ENCODE measurements at places on chromosomes 6 and 20.

DNA sequence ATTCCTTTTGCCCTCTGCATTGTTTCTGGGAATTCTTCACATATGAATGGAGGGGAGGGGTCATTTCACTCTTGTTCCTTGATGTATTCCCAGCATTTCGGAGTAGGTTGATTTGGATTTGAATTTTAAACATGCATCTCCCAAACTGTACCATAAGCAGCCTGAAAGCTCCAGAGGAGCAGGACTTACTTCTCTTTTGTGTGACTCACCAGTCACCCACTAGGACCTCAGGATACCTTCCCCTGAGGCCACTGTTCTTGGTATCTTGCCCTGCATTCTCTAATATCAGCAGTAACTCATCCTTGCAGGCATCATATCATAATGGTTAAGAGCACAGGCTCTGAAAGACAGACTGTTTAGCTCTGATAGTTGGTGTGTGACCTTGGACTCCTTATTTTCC is 703 bp downstream of the MRPL2 start:
- no peak for DNase-seq

GRCh38 chr6:170471491-170471890 is 81.6 kb downstream of the PSMB1 start:
- DNase-seq: no peak

DNA sequence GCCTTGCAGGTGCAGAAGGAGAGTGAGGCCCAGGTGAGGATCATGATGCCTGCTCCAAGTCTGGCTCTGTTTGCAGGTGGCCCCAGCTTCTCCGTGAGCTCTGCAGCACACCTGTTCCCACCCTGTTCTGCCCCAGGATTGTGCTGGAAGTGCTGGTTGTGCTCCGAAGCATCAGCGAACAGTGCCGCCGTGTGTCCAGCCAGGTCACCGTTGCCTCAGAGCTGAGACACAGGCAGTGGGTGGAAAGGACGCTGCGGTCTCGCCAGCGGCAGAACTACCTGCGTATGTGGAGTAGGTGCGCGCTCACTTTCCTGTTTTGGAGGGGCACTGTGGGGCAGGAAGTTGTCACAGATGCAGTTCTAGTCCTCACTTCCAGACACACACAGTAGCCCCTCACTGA is 25.0 kb downstream of the ERMARD start:
- DNase-seq: no peak

- DNase-seq: peak; percentile 34
These were observed 590 bp downstream of the SLCO4A1 start for GRCh38 chr20:62642666-62643520.

GRCh38 chr6:28673787-28674671 is 148.3 kb downstream of the GPX5 start:
- DNase-seq: no peak

GRCh38 chr6:25919657-25920056 is 10.8 kb downstream of the SLC17A2 start:
- DNase-seq: no peak

DNA sequence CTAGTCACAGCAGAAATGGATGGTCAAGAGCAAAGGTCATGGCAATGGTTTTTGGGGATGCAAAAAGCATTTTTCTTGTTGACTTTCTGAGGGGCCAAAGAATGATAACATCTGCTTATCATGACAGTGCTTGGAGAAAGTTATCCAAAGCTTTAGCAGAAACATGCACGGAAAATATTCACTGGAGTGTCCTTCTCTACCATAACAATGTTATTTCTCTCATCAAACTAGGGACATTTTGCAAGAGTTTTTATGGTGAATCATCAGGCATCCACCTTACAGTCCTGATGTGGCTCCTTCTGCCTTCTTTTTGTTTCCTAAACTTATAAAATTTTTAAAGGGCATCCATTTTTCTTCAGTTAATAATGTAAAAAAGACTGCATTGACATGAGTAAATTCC is 302.3 kb downstream of the HIVEP2 start:
- DNase-seq: no peak
